ENCODE measurements at places on chromosomes 6 and 20.
A peak's percentile ranks its signal among the peaks of the same experiment; 100 is the strongest.

DNA sequence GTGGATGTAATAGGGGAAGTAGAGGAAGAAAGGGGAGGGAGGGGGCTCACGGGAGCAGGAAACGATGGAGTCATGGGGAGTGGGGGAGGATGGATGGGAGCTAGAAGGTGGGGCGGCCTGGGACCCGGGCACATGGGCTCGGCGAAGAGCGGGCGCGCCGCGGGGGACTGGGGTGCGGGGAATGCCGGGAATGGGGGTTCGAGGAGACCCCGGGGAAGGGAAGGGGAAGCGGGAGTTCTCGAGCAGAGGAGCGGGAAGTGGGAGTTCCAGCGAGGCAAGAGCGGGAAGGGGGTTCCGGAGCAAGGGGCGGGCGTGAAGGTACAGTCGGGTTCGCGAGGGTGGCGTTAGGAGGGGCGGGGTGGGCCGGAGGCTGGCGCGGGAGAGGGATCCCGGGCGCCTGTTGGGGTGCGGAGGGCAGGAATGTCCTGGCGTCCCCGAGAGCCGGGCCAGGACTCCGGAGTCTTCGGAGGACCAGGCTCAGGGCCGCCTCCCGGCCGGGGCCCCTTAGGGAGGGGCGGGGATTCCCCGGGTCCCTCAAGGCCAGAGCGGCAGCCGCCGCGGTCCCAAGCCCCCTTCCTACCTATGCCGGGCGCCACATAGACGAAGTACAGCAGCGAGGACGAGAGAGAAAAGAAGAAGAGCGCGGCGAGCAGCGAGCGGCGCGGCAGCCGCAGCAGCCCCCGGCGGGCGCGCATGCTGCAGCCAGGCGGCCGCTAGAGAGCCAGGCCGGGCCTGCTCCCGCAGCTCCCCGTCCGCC, 504 bp downstream of the B4GALT5 start:
- DNase-seq, result peak; percentile 43

- no peak for DNase-seq
Observed at GRCh38 chr20:38198238-38198861, 33.3 kb upstream of the TGM2 start.

- DNase-seq, result no peak
Observed at GRCh38 chr6:115945306-115945705, 115.4 kb downstream of the FRK start.

GRCh38 chr6:97669191-97670031, 386.4 kb upstream of the MMS22L start:
- DNase-seq, result peak; percentile 11

- no peak for DNase-seq
Observed at GRCh38 chr6:42781546-42781795, 381 bp upstream of the BICRAL start.

- DNase-seq, result no peak
Observed at GRCh38 chr6:90493332-90493731, 93.5 kb downstream of the MAP3K7 start.

DNA sequence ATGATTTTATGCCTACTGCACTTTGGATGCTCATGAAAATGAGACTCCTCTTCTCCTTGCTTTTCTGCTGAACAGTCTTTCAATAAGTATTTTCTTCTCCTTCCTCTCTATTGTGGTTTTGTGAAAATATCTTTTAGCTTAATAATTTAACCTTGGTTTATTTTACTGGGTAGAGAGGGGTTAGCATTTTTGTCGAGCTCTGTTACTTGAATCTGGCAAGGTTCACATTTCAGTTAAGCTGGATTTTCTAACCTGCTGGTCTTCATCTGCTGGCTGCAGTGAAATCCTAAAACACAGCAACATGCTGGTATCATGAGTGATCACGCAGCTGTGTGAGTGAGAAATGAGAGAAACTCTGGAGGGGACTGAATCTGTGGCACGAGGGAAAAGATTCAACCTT, 222.7 kb upstream of the NOX3 start:
- no peak for DNase-seq

Data from AG20443 (cell line).